ENCODE measurements at places on chromosomes 11 and 22.

GRCh38 chr11:100994966-100995365 lies 134.6 kb downstream of the PGR start:
- DNase-seq = no peak

- DNase-seq = no peak
Observed at GRCh38 chr22:19742160-19743066, 18.2 kb upstream of the TBX1 start.

DNA sequence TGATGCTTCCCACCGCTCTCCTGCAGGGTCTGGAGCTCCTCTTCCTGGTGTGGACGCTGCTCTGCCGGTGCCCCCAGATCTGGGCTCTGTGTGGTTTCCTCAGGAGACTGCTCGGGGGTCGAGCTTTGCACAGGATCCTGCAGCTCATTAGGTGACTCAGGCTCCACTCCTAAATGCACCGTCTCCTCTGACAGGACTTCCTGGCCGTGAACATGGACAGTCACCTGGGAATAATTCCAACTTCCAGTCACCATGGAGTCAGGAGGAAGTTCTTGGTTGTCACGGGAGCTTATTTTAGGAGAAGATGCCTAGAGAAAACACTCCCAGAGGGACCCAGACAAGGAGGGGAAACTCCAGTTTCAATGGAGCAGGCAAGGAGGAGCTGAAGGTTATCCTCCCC lies 11.9 kb downstream of the ZNF202 start:
- DNase-seq = no peak

DNA sequence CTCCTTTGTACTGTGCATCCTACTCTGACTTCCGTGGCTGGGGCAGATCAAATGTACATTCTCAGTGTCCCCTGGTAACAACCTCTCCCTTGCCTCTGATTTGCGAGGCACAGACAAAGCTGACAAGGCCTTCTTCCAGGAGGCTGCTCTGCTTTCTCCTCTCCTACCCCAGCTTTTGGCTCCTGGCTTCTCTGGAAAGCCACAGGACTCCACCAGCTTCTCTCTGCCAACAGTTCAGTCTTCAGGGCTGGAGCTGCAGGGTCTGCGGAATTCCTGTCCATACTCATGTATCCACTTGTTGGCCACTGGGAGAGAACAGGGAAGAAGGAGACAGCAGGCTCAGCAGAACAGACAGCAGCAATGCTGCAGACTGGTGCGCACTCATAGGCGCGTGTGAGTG lies 44.4 kb downstream of the P4HA3 start:
- DNase-seq = no peak

- no peak for DNase-seq
Observed at GRCh38 chr22:44288913-44289312, 23.8 kb downstream of the SHISAL1 start.

GRCh38 chr11:32331792-32332191 lies 103.5 kb downstream of the WT1 start:
- DNase-seq = no peak

DNA sequence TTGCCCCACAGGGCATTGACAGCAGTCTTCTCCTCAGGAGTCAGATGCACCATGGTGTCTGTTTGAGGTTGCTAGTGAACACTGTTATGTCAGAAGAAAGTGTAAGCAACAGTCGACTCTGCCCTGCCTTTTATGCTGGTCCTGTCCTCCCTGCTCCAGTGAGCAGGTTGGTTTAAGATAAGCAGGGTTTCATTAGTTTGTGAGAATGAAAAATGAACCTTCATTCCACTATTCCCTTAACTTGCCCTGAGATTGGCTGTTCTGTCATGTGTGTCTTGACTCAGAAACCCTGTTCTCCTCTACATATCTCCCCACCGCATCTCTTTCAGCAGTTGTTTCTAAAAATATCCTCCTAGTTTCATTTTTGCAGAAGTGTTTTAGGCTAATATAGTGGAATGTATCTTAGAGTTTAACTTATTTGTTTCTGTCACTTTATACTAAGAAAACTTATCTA lies at the start of gene HBD:
Gene HBD (minus strand): TSS at position 103 of the 454 bp plus-strand sequence. CDS start 50 bp downstream, at position 53.
- DNase-seq = no peak

GRCh38 chr11:73324665-73325035 lies 16.6 kb downstream of the ARHGEF17 start:
- no peak for DNase-seq

GRCh38 chr11:7597620-7598019 lies 75.7 kb downstream of the CYB5R2 start:
- no peak for DNase-seq

DNA sequence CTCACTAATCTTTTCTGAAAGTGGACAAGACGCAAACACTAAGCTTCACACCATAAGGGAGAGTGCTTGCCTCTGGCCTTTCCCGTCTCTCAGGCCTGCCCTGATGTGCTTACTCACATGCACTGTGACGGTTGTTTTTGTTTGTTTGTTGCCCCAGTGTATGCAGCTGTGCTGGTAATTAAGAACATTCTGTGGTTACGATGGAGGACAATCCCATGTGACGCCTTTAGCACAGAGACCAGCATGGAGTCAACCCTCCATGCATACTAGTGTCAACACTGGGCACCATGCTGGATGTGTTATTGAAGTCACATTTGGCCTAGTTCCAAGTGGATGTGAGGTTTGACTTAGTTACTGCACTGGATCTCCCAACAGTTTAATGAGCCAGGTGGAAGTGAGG lies 27.8 kb upstream of the CDON start:
- DNase-seq = no peak

GRCh38 chr11:60972182-60973030 lies 926 bp downstream of the CD6 start:
- no peak for DNase-seq

DNA sequence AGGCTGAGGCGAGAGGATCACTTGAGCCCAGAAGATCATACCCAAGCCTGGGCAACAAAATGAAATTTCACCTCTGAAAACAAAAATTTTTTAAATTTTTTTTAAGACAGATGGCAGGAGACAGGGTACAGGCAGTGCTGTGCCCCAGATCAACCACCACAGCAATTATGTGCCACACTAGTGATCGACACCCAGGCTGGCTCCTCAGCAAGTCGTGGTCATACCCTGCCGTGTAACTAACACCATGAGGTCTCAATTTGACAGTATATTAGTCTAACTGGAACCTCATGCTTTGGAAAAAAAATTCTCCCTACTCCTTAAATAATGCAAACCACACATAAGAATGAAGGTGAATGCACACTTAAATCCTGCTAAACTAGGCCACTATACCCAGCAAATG lies 8.3 kb downstream of the SF3A1 start:
- no peak for DNase-seq

- DNase-seq = no peak
Observed at GRCh38 chr11:108734283-108734682, 69.4 kb downstream of the DDX10 start.

DNA sequence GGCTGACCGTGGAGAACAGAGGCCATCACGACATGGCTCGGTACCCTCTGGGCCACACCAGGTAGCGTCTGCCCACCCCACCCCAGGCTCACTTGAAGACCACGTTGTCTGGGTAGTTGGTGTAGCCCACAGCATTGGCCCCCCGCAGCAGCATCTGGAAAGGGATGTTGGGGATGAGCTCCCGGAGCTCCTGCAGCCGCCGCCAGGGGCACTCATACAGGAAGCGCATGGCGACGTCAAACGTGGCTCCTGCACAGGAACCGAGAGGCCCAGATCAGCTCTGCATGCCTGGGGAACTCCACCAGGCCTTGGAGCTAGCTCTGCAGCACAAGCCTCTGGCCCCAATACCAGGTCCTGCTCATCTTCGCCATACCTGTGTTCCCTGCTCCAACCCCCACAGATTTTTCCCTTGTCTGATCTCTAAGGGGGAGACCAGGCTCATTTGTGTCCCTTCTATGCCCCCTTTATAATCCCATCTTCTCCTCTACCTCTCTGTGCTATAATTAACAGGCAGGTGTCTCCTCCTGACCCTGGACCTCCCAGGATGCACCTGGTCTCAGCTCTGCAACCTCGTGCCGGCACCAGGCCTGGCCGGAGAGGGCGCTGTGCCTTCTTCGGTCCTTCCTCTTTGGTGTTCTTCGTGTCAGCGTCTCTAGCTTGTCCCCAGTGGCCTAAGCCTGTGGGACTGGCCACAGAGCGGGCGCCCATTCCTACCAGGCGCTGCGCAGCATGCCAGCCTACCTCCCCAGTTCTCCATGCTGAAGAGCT lies 5.0 kb upstream of the LRFN4 start:
- no peak for DNase-seq

DNA sequence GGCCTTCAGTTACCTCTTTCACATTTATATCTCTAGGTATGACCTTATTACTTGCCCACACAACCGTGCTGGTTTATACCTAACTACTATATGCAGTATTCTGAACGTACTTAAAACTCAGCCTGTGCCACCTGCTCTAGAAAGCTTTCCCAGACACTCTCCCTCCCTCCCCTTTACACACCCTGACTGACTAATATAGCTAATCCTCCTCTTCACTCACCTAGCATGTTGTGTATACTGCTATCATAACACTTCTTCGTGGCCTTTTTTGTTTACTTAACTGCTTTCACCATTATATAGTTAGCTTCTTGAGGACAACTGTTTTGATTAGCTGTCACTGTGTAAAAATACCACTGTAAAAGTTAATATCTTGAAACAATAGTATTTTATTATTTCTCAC lies 23.5 kb downstream of the RNF214 start:
- DNase-seq = no peak

DNA sequence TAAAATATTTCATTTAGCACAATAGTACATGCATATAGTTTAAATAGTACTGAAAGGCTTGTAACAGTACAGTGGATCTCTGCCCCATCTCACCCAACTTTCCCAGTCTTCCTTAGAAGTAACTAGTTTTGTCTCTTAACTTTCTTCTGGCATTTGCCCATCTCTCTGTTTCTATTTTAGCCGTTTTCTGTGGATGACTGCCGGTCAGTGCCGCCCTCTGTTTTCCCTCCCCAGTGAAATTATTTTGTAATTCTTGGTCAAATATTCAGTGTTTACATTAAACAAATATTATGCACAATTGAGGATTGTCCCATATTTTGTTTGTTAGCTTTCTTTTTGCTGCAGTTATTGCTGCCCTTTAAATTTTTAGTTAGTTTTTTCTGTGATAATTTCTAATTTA lies 8.3 kb downstream of the PDHX start:
- no peak for DNase-seq

GRCh38 chr11:115124786-115125185 lies 379.4 kb downstream of the CADM1 start:
- DNase-seq = no peak

- DNase-seq = no peak
Observed at GRCh38 chr11:77770629-77771028, 49.9 kb downstream of the RSF1 start.

GRCh38 chr11:107011977-107012376 lies 6.3 kb downstream of the GUCY1A2 start:
- DNase-seq = no peak

- no peak for DNase-seq
Observed at GRCh38 chr11:8531312-8531711, 62.7 kb downstream of the STK33 start.

GRCh38 chr11:61860054-61860903 lies 31.1 kb downstream of the FADS3 start:
- DNase-seq = no peak

- DNase-seq = no peak
Observed at GRCh38 chr11:102603091-102603490, 22.0 kb downstream of the MMP20 start.

DNA sequence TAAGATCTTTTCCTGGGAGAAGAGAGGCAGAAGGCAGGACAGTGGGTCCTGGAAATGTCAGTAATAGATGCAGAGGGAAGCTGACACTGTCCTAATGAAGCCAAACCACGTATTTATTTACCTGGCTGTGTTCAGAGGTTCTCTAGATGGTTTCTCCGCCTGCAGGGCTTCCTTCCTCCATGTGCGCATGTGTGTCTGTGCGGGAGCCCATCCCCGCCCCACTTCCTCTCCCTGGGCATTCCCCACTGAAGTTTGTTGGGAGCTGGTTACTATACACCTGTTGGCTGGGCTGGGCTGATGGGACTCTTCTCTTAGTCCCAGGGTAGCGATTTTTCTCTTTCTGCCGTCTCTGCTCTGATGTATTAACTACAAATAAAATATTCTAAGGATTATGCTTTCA lies 204.9 kb upstream of the TBCEL start:
- DNase-seq = no peak

- DNase-seq = no peak
Observed at GRCh38 chr11:87039371-87039770, 1.6 kb downstream of the TMEM135 start.

DNA sequence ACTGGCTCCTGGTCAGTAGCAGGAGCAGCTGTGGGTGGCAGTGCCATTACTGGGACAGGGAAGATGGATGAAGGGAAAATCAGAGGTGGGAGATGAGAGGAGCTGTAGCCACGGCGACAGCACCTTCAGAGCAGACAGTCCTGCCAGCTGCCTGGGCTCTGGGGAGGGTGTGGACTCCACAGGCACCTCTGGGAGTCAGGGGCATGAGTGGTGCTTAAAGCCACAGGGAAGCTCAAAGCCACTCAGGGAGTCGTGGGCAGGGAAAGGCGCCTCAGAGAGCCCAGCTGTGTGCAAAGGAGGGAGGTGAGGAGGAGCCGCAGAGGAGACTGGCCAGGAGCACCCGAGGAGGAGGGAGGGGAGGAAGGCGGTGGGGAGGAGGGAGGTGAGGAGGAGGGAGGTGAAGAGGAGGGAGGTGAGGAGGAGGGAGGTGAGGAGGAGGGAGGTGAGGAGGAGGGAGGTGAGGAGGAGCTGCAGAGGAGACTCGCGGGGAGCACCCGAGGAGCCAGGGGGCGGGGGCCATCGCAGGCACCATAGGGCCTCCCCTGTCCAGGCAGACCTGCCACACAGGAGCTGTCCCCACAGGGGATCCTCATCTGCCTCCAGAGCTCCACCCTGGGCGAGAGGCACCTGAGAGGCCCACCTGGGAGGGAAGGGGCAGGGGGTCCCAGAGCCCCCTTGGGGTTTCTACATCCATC lies 977.6 kb downstream of the BRD1 start:
- no peak for DNase-seq

DNA sequence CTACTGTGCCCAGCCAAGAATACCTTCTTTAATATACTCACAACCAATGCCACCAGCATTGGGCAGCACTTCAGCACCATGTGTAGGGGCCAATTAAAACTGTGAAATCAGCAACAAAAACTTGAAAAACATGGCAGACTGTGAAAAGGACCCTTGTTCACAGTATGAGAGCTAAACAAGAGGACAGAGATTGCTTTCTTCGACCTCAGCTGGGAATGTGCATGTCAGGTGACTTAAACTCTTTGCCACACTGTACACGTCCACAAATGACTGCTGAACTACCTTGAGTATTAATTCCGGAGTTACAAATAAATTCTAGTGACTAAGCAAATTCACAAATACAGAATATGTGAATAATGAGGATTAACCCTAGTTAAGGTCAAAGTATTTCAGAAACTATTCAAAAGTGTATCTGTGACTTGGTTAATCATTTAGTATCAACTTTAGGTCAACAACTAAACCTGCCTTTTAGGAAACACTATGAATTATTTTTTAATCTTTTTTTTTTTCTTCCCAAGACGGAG lies 33.0 kb downstream of the DDX6 start:
- DNase-seq = no peak

Data from BJ (cell line).